Activated naive CD4-positive, alpha-beta T cell treated with anti-CD3 and anti-CD28 coated beads, Interleukin-2, amount 10 ng/mL, durations not matched to agents 5 hours and 36 hours (primary cell): ENCODE measurements at places on chromosomes 2 and 18. TPM values are rescaled to one million over a fixed set of nuclear protein-coding genes. Genes with fewer than 3 reads are reported as not detected.

The DTNB gene
- total RNA-seq = 28.9 TPM

The HOXD4 gene
- not detected for total RNA-seq

The ALPP gene
- total RNA-seq = not detected

The CCDC148 gene
- not detected for total RNA-seq

The ST3GAL5 gene
- total RNA-seq = 69.0 TPM

The BOD1L2 gene
- total RNA-seq = not detected

The ADAM23 gene
- total RNA-seq = 0.23 TPM

The C1GALT1C1L gene
- total RNA-seq = not detected

The REEP1 gene
- total RNA-seq = 0.28 TPM

The RNF181 gene
- total RNA-seq = 80.7 TPM

The FNDC4 gene
- total RNA-seq = 0.22 TPM

The SNRPD1 gene
- total RNA-seq = 81.2 TPM

The CRYGD gene
- total RNA-seq = not detected

The RUFY4 gene
- 0.36 TPM for total RNA-seq

The MSGN1 gene
- total RNA-seq = not detected

The CACNB4 gene
- total RNA-seq = 0.13 TPM

The PHLPP1 gene
- total RNA-seq = 4.5 TPM

The SERPINB4 gene
- not detected for total RNA-seq

The MCM6 gene
- total RNA-seq = 89.8 TPM

The RAB6C gene
- total RNA-seq = not detected

The KANSL1L gene
- 8.1 TPM for total RNA-seq

The RAPGEF4 gene
- total RNA-seq = 0.43 TPM

The ASXL2 gene
- total RNA-seq = 49.3 TPM

The MARCHF4 gene
- total RNA-seq = not detected

The CYP27C1 gene
- total RNA-seq = not detected

The SCN3A gene
- not detected for total RNA-seq

The PFN4 gene
- total RNA-seq = not detected

The RFTN2 gene
- not detected for total RNA-seq

The TMEM17 gene
- total RNA-seq = not detected

The FHOD3 gene
- total RNA-seq = not detected

The GREB1 gene
- 0.43 TPM for total RNA-seq

The DES gene
- not detected for total RNA-seq

The PGAP1 gene
- 49.3 TPM for total RNA-seq

The CFC1 gene
- not detected for total RNA-seq

The KIF1A gene
- 0.60 TPM for total RNA-seq

The NT5DC4 gene
- not detected for total RNA-seq

The TMEM247 gene
- not detected for total RNA-seq

The TTN gene
- 11.0 TPM for total RNA-seq

The LYG2 gene
- not detected for total RNA-seq

The IL36A gene
- total RNA-seq = not detected

The CRIM1 gene
- 4.9 TPM for total RNA-seq

The BCL2L11 gene
- total RNA-seq = 37.4 TPM

The IFIH1 gene
- 23.1 TPM for total RNA-seq

The NT5C1B gene
- total RNA-seq = not detected

The TEKT4 gene
- total RNA-seq = not detected

The ADD2 gene
- total RNA-seq = 18.6 TPM

The RPL31 gene
- total RNA-seq = 2,253 TPM

The RAX gene
- not detected for total RNA-seq

The LANCL1 gene
- total RNA-seq = 28.9 TPM

The FRZB gene
- total RNA-seq = not detected

The CDC42EP3 gene
- 16.6 TPM for total RNA-seq

The CCDC85A gene
- total RNA-seq = not detected

The XIRP2 gene
- not detected for total RNA-seq

The RPL37A gene
- 2,874 TPM for total RNA-seq

The CRYBA2 gene
- total RNA-seq = not detected

The USP37 gene
- total RNA-seq = 25.6 TPM

The TRPM8 gene
- not detected for total RNA-seq
